ENCODE measurements at places on chromosomes 4 and X.

DNA sequence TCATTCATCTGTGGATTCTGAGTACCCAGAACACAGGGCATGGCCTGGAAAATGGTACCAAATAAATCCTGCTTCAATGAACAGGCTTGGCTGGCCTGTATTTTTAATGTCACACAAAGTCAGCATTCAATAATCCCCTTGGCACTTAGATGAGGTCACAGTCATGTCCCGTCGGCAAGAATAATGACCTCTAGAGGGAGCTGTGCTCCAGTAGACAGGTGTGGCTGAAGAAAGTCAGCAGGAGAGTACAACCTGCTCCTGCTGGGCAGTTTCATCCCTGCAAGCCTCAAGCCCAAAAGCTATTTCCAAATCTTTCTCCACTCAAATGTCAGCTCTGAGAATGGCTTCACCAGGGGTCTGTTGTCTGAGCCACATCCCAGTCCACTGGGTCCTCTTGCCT lies 404.0 kb upstream of the F9 start:
- DNase-seq: peak; percentile 8

GRCh38 chr4:69073375-69073774 lies 22.9 kb upstream of the UGT2B7 start:
- DNase-seq: no peak

- DNase-seq: peak; percentile 79
These were observed 42.9 kb downstream of the EVC start for GRCh38 chr4:5753766-5754528.

- no peak for DNase-seq
These were observed 22.3 kb downstream of the HAND2 start for GRCh38 chr4:173507471-173508385.

DNA sequence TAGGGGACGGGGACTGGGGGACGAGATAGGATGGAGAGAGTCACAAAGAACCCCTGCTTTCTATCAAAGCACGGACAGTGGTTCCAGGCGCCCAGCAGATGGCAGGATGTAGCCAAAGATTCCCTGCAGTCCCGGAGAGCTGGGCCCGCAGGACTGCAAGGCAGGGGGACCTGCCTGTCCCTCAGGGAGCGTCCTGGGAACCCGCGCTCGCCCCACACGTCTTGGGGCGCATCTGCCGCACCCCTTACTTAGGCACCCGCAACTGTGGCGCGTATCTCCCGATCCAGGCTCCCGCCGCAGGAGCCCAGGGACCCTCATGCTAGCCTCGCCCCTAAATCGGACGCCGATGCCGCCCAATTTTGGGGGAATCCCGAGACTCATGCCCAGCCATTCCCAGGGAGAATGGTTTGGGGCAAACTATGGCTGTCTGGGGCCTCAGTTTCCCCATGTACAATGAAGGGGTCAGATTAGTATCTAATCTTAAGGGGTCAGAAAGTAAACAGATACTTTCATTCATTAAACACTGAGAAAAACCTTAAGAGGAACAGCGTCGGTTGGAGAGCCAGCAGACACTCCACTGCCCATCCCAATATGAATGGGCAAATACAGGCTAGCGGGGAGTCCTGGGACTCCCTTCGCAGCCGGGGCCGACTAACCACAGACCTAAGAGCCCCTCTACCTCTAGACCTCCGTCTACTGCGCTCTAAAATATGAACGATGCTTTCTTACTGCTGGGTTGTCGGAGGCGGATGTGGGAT lies 581 bp upstream of the STK32B start:
- peak; percentile 67 for DNase-seq

DNA sequence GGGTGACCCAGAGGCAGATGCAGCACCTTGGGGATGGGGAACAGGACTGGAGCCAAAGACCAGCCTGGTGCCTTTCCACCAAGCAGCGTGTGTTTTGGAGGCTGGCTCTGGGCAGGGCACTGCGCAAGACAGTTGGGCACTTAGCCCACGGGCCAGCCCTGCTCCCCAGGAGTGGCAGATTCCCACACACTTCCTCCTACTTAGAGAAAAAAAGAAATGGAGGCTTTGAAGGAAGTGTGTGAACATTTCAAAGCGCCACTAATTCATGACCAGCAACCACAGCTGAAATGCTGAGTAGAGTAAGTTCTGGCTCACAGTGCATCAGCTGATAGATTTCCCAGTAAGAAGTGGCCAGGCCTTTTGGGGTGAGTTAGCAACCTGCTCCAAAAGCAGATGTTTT lies 54.9 kb upstream of the LGI2 start:
- no peak for DNase-seq

All from A172 (cell line).